ENCODE measurements at places on chromosomes 4 and X. TPM values are rescaled to one million over a fixed set of nuclear protein-coding genes. Genes with fewer than 3 reads are reported as not detected.

- H3K27me3 ChIP-seq: no peaks in the 10 kb centered on the region
- DNase-seq: no peak
- no peaks in the 10 kb centered on the region for H3K36me3 ChIP-seq
- peak overlapping the region; percentile 81 for H3K4me3 ChIP-seq
Measured at GRCh38 chr4:85474356-85474755, 594 bp upstream of the ARHGAP24 start.

DNA sequence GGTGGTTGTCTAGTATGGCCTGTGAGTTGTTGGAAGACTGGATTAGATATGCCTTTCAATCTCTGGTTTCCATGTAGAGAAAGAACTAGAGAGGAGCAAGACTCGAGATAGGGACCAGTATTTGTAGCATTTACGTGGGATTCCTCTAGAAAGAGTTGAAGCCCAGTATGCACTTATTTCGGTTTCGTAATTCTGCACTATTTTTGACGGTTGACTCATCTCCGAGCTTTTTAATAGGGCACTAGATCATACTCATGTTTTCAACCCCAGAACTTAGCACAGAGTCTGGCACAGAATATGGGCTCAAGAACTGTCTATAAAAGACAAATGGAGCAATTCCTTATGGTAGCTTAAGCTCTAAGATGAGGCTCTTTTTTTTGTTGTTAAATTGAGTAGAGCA is 15.7 kb downstream of the HELT start:
- no peaks in the 10 kb centered on the region for H3K4me1 ChIP-seq
- H3K4me3 ChIP-seq: no peak overlapping the region
- H3K27me3 ChIP-seq: no peaks in the 10 kb centered on the region
- no peak overlapping the region for H3K27ac ChIP-seq

The ARMCX1 gene
- total RNA-seq: 0.15 TPM

DNA sequence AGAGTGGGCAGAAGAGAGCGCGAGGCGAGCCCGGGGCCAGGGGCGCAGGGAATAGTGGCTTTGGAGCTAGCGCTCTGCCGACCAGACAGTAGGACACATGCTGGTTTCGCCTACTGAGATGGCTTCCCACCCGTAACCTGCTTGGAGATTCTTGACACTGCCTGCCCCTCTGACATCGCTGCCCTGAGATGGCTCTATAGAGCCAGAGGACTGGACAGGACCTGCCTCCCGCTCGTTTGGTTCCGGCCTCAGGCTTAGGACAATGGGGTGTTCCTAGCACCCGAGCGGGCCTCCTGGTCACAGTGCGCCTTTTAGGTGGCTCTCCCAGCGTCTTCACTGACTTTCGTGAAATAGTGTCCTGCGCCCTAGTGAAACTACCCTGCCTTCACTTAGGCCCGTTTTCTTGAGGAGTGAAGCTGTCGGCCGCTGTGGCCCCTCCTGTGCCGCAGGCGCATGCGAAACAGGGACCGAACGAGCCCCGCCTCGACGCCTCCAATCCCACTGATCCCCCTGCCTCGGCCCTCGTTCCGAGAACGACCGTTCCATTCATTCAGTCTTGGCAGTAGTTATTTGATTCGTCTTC is 608 bp downstream of the TAF1 start:
- no peaks in the 10 kb centered on the region for H3K27me3 ChIP-seq
- H3K36me3 ChIP-seq: peaks cover 6% of the 10 kb centered on the region
- peak overlapping the region; percentile 92 for H3K4me3 ChIP-seq
- DNase-seq: no peak
- H3K27ac ChIP-seq: peak overlapping the region; percentile 81
- peaks cover 15% of the 10 kb centered on the region for H3K4me1 ChIP-seq

- DNase-seq: no peak
- H3K4me1 ChIP-seq: no peaks in the 10 kb centered on the region
- H3K27me3 ChIP-seq: no peaks in the 10 kb centered on the region
- no peak overlapping the region for H3K27ac ChIP-seq
Measured at GRCh38 chrX:64894454-64895038, 81.7 kb downstream of the ZC4H2 start.

The RASGEF1B gene
- total RNA-seq: 0.70 TPM

The STK26 gene
- total RNA-seq: 41.1 TPM

DNA sequence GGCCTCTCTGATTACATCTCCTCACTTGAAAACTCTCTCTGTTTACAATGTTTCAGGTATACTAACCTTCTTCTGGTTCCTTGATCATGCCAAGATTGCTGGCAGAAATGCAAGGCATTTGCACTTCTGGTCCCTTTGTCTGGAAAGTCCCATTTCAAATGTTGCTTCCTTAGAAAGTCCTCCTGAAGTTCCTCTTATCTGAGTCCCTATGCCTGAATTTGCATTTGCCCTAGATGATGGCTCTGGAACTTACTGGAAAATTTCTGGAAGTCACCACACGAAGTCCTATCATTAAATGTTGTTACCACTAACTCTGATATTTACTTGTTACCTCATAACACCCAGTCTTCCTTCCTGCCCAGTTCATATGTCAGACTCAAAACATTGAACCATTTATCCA is 176.4 kb downstream of the EFHC2 start:
- no peaks in the 10 kb centered on the region for H3K4me1 ChIP-seq
- H3K4me3 ChIP-seq: no peak overlapping the region
- H3K27me3 ChIP-seq: no peaks in the 10 kb centered on the region
- no peaks in the 10 kb centered on the region for H3K36me3 ChIP-seq

DNA sequence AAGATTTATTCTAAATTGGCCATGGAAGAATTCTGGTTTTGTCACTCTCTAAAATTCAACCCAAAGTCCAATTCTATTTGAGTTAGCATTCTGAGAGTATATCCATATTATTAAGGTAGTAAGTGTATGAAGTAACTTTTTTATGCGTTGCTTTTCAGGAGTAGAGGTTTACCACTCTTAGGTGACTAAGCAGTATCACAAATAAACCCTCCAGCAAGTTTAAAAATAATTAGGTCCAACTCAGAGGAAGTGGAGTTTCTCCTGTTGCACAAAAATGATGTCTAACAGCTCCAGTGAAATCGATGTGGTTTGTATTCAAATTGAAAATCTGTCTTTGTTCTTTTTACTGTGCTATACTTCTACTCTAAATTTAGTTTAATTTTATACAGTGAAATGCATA is 6.6 kb downstream of the SCML1 start:
- H3K4me1 ChIP-seq: peaks cover 31% of the 10 kb centered on the region
- H3K27me3 ChIP-seq: no peaks in the 10 kb centered on the region
- no peak overlapping the region for H3K4me3 ChIP-seq
- DNase-seq: peak; percentile 41

DNA sequence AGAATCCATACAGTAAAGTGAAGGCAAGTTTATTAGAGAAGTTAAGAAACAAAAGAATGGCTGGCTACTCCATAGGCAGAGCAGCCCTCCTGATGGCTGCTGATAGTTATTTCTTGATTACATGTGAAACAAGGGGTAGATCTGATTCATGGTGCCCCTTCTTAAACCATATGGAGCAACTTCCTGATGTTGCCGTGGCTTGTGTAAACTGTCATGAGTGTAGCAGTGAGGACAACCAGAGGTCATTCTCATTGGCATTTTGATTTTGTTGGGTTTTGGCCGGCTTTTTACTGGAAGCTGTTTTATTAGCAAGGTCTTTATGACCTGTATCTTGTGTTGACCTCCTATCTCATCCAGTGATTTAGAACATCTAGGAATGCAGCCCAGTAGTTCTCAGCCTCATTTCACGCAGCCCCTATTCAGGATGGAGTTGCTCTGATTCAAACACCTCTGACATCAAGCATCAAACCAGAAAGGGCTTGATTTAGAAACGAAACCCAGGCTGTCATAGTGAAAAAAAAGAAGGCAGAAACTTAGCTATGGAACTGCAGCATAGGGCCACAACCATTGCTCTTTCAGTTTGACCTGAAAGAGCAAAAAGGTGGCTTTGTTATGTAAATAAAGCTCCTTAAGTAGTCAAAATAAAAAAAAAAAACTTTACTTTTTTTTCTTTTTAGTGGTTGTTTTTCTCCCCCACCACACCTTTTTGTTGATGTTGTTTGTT is 37.8 kb downstream of the SPCS3 start:
- no peaks in the 10 kb centered on the region for H3K36me3 ChIP-seq
- no peak overlapping the region for H3K27ac ChIP-seq
- H3K27me3 ChIP-seq: no peaks in the 10 kb centered on the region
- H3K4me3 ChIP-seq: no peak overlapping the region

The HSFX4 gene
- not detected for total RNA-seq

- no peaks in the 10 kb centered on the region for H3K27me3 ChIP-seq
- H3K27ac ChIP-seq: no peak overlapping the region
- H3K4me3 ChIP-seq: peak overlapping the region; percentile 53
- peaks cover 4% of the 10 kb centered on the region for H3K4me1 ChIP-seq
Measured at GRCh38 chr4:183407128-183407585, 37.3 kb upstream of the CDKN2AIP start.

The TAPT1 gene
- total RNA-seq: 13.8 TPM

DNA sequence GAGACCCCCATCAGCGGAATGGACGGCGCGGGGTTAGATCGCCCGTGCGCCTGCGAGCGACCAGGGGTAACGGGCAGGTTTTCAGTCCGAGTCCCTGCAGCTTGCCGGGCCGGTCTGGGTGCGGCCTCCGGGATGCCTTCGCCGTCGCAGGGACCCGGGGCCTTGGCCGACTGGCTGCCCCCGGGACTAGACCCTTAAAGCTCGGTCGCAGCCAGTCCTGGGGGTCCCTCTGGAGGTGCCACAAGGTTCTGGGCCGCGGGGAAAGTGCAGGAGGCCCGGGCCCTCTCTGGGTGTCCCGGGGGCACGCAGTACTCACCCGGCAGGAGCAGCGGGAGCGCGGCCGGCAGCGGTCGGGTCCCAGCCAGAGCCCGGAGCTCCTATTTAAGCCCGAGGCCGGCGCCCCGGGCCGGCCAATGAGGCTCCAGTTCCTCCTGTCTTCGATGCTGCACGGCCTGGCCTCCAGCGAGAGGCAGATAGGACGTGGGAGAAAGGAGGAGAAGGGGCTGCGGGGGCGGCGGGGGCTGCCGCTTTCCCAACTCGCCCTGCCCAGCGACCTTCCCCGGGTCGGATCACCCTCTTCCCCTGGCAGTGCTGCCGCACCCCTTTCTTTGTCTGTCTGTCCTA is at the start of gene SPON2:
Gene SPON2 (minus strand): TSS at position 356 of the 624 bp plus-strand sequence.
- no peaks in the 10 kb centered on the region for H3K36me3 ChIP-seq
- H3K27me3 ChIP-seq: peaks cover 3% of the 10 kb centered on the region
- H3K27ac ChIP-seq: no peak within 1 kb of the TSS

- no peaks in the 10 kb centered on the region for H3K4me1 ChIP-seq
- H3K27me3 ChIP-seq: no peaks in the 10 kb centered on the region
- no peaks in the 10 kb centered on the region for H3K36me3 ChIP-seq
- H3K4me3 ChIP-seq: no peak overlapping the region
- DNase-seq: no peak
- no peak overlapping the region for H3K27ac ChIP-seq
Measured at GRCh38 chr4:137541876-137542646, 9.8 kb upstream of the PCDH18 start.

DNA sequence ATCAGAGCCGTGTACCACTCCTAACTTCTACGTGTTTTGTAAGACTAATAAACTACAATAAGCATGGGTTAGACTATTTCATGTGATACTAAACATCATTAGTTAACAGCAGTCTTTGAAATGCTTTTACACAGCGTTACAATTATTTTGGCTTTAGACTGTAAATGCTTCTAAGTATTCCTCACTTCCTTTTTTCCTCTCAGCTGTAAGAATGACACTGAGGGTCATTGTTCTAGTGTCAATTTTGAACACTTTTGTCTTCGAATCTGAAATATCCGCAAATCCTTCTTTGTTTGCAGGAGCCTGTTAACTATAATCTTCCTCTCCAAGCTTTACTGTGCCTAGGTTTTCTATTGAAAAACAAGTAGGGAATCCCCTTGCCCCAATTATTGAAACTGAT is 1.5 kb downstream of the ABCE1 start:
- DNase-seq: no peak
- H3K4me1 ChIP-seq: peaks cover 20% of the 10 kb centered on the region

The DDX53 gene
- total RNA-seq: not detected

DNA sequence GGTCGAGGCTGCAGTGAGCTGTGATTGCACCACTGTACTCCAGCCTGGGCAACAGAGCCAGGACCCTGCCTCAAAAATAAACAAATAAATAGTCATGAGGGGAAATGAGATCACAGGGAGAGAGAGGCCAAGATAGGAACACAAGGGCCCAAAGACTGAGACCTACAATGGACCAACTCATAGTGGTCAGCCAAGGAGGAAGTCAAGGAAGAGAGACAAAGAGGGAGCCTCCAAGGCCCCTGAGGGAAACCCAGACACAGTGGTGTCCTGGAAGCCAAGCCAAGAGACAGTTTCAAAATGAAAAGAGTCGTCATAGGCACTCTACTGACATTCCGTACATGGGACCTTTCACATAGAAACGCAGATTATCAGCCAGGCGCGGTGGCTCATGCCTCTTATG is 153.3 kb downstream of the BCOR start:
- no peak for DNase-seq
- H3K27ac ChIP-seq: no peak overlapping the region
- H3K27me3 ChIP-seq: no peaks in the 10 kb centered on the region
- H3K4me1 ChIP-seq: no peaks in the 10 kb centered on the region

The HTN1 gene
- total RNA-seq: not detected

The KCTD8 gene
- total RNA-seq: not detected

- no peak overlapping the region for H3K4me3 ChIP-seq
- H3K27ac ChIP-seq: peak overlapping the region; percentile 99
- no peaks in the 10 kb centered on the region for H3K27me3 ChIP-seq
- H3K4me1 ChIP-seq: peaks cover 39% of the 10 kb centered on the region
Measured at GRCh38 chrX:13396924-13397323, 77.1 kb upstream of the ATXN3L start.

- no peaks in the 10 kb centered on the region for H3K4me1 ChIP-seq
- no peaks in the 10 kb centered on the region for H3K36me3 ChIP-seq
- no peaks in the 10 kb centered on the region for H3K27me3 ChIP-seq
- H3K27ac ChIP-seq: no peak overlapping the region
- H3K4me3 ChIP-seq: no peak overlapping the region
- no peak for DNase-seq
Measured at GRCh38 chrX:79263550-79263949, 103.6 kb downstream of the ITM2A start.

The TFE3 gene
- 33.7 TPM for total RNA-seq

The FAM184B gene
- not detected for total RNA-seq

- H3K36me3 ChIP-seq: no peaks in the 10 kb centered on the region
- H3K27me3 ChIP-seq: no peaks in the 10 kb centered on the region
- peak; percentile 35 for DNase-seq
- no peak overlapping the region for H3K27ac ChIP-seq
- no peak overlapping the region for H3K4me3 ChIP-seq
- no peaks in the 10 kb centered on the region for H3K4me1 ChIP-seq
Measured at GRCh38 chr4:107183155-107183774, 147.2 kb upstream of the DKK2 start.

The MAOB gene
- total RNA-seq: 0.55 TPM

DNA sequence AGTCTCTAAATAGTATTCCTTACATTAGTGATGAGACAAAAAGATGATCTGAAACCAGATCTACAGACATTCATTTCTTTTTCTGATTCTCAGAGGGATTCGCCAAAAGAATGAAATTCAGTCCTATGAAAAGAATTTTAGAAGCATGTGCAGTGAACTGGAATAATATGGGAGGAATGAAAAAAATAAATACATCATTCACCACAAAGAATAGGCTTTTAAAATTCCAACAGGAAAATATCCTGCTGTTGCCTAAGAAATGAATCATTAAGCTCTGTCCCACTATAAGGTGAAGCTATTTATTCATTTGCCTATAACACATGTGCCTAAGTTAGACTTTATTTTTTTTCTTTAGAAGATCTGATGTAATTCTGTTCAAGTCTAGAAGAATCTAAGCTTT is 165.9 kb downstream of the IL15 start:
- DNase-seq: peak; percentile 59
- no peaks in the 10 kb centered on the region for H3K27me3 ChIP-seq
- no peaks in the 10 kb centered on the region for H3K36me3 ChIP-seq
- H3K27ac ChIP-seq: peak overlapping the region; percentile 68
- H3K4me3 ChIP-seq: no peak overlapping the region

- no peaks in the 10 kb centered on the region for H3K4me1 ChIP-seq
- no peaks in the 10 kb centered on the region for H3K27me3 ChIP-seq
- no peak overlapping the region for H3K4me3 ChIP-seq
- no peak for DNase-seq
- H3K36me3 ChIP-seq: no peaks in the 10 kb centered on the region
Measured at GRCh38 chr4:70002507-70002906, 6.7 kb downstream of the STATH start.

Data from PC-9 (cell line).